Stimulated activated CD8-positive, alpha-beta memory T cell treated with anti-CD3 and anti-CD28 coated beads, Interleukin-7, amount 100 ng/mL, for 48 hours (primary cell): ENCODE measurements at places on chromosomes 1 and 21.

DNA sequence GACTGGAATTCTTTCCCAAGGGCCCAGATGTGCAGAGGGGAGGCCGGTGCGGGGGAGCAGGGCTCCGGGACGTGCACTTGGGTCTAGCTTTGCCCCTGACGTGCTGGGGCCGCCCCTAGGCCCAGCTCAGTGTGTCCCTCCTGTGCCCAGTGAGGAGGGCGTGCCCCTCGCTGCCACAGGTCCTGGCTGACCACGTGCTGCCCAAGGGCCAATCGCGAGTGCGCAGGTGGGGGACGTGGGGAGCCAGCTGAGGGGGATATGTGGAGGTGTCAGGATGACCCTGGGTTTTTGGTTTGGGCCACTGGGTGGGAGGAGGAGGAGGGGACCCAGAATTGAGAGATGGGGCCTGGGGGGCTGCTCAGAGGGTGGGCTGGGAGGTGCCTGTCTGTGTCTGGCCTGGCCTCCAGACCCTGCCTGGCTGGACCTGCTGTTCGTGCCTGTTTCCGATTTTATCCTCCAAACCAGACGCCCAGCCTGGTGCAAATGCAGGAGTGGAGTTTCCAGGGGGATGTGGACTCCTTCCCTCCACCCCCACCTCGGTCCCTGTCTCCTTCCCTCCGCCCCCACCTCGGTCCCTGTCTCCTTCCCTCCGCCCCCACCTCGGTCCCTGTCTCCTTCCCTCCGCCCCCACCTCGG lies 6.1 kb upstream of the RNF223 start:
- DNase-seq: no peak

DNA sequence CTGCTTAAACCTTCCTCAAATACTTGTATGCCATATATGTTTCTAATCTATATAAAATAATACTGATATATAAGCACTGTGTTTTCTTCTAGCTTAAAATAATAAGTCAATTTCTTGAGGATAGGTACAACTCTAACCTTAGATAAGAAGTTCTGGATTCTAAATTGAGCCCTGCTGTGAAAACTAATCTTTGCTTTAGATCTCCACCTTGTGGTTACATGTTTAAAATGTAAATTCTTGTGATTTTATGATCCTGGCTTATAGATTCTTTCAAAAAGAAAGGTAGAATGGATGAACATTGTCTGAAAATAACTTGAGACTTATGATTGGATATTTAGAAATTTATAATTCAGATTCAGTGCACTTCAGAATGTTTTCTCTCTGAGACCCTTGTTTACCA lies 38.9 kb upstream of the HMCN1 start:
- DNase-seq: no peak

- DNase-seq: no peak
Observed at GRCh38 chr1:205062319-205062718, 19.3 kb downstream of the CNTN2 start.

DNA sequence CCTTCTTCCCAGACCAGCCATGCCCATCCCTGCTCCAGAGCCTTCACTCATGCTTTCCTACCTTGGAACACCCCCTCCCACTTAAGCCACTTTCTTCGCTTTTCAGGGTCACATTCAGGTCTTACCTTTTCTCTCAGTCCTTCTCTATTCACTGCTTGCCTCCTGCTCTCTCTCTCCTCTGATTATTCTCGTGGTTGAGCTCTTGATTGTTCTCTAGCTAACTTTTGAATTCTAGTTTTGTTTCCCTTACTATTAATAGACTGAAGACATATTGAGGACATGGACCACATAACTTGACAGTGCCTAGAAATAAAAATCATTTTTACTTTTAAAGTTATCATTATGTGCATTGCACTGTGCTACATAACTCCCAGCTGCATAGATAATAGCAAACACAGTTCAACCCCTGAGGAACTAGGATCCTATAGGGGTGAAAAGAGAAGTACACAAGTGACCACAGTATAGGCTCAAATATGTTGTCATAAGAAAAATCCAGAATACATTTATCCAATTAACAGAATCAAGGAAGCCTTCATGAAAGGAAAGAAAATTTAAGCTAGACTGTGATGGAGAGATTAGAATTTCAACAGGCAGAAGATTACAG lies 21.5 kb downstream of the INSL5 start:
- DNase-seq: no peak

- DNase-seq: no peak
Observed at GRCh38 chr1:219498666-219499065, 114.2 kb downstream of the ZC3H11B start.

DNA sequence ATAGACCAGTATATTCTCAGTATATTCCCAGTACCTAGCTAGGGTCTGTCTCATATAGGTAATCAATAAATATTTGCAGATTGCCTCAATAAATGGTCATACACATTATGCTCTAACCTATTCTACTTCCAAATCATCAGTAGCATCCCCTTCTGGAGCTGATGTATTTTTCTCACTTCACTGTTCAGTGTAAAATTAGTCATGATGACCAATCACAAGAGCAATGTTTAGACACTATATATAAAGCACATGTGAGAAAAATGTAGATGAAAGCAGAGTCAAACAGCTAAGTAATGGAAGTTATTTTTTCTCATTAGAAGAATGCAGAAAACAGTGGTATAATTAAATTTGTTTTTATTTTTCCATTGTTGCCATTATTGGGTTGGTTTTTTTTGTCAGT lies 34.7 kb downstream of the EPRS1 start:
- DNase-seq: no peak

DNA sequence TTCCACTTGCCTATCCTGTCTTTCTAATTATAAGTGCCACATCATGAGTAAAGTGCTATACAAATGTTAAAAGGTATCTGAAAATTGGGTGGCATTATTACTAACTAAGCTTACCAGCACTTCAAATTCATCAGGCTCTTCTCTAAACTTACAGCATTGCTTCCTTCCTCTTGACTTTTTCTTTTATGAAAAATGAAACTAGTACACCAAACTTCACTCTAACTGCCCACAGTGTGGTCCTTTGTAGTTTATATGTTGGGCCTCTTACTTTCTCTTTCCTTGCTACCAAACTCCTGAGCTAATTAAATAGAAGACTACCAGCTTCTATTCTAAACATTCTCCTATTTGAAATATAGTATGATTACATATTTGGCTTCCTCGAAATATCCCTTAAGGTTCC lies 81.8 kb downstream of the NOTCH2 start:
- no peak for DNase-seq

DNA sequence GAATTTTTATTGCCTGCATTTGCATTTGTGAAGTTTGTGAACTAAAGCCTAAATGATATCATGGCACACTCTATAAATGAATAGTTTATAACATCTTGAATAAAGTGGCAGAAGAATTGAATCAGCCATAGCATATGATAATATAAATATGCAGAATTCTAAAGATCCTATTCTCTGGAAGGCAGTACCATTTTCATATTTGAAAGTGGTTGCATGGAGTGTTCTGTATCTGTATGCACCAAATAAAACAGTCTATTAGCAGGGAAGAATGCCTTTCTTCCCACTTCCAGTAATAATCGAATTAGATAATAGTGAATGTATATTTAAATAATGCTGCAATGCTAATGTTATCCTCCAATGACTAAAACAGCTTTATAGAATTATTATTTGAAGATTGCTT lies 57.9 kb upstream of the TRIM67 start:
- no peak for DNase-seq

- DNase-seq: no peak
Observed at GRCh38 chr1:11862890-11863289, 4.1 kb upstream of the NPPB start.

GRCh38 chr1:38456531-38456876 lies 403.1 kb downstream of the RRAGC start:
- DNase-seq: no peak

- no peak for DNase-seq
Observed at GRCh38 chr1:168341483-168341975, 60.9 kb downstream of the TBX19 start.

DNA sequence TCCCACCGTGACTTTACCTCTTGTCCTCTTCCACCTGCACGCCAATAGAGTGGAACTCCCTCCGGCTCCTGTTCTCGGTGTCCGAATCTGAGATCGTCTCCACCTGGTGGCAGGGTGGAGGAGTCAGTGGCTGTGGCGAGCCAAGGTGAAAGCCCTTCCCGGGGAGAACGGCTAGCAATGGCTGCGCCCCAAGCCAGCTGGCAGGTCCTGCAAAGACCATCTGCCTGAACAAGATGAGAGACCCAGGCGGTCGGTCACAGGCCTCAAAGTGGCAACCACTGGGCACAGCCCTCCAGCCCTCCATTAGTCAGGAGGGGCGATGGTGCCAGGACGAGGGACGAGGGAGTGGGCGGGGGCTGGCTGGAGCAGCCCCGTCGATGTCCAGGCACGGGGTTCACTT lies 25.4 kb upstream of the SMIM12 start:
- no peak for DNase-seq

DNA sequence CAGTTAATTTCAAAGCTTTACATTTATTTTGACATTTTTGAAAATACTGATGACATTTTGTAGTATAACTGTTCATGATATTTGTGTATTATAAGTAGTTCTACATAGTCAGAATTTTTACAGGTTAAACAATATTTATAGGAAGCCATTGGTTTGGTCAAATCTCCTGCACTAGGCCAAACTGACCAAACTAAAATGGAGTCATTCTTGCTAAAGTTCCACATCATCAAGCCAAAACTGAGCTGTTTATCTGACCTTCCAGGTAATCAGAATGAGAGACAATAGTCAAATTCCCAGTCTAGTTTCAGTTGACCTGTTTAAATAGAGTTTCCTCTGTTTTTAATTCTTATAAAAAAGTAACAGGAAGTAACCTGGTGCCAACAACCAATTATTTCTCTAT lies 253.3 kb upstream of the RGS18 start:
- no peak for DNase-seq

- no peak for DNase-seq
Observed at GRCh38 chr1:69139007-69139406, 428.7 kb upstream of the LRRC7 start.

- no peak for DNase-seq
Observed at GRCh38 chr21:21101911-21102310, 103.7 kb downstream of the NCAM2 start.

- DNase-seq: no peak
Observed at GRCh38 chr1:25867210-25867991, 8.1 kb downstream of the PAQR7 start.
